Right kidney (tissue), 9 donors: ENCODE measurements at places on chromosomes 13 and 19.
A peak's percentile ranks its signal among the peaks of the same experiment; 100 is the strongest.

DNA sequence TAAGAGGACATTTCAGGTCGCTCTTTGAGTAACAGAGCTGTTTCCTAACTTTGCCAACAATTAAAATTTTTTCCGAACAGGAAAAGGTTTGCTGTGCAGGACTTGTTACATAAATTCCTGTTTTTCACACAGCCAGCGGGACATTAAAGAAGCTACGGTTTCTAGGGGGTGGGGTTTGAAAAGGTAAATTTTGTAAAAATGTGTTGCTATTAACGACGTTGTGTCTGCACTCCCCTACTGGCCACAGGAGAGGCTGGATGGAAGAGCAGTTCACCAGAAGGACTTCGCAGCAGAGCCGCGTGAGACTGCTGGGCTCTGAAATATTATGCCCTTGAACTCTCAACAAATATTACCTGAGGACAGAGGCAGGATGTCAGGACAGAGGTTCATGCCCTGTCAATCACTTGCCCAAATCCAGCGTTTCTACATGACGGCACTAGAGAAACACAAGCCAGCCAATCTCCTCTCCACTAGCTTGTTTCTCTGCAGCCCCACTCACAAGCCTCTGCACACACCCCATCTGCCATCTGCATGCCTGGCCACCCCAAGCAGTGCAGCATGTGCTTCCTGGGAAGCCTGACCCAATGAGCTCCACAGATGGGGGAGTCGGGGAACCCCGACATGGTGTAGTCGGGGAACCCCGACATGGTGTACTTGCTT, 102.0 kb downstream of the FOXO1 start:
- no peak for DNase-seq

DNA sequence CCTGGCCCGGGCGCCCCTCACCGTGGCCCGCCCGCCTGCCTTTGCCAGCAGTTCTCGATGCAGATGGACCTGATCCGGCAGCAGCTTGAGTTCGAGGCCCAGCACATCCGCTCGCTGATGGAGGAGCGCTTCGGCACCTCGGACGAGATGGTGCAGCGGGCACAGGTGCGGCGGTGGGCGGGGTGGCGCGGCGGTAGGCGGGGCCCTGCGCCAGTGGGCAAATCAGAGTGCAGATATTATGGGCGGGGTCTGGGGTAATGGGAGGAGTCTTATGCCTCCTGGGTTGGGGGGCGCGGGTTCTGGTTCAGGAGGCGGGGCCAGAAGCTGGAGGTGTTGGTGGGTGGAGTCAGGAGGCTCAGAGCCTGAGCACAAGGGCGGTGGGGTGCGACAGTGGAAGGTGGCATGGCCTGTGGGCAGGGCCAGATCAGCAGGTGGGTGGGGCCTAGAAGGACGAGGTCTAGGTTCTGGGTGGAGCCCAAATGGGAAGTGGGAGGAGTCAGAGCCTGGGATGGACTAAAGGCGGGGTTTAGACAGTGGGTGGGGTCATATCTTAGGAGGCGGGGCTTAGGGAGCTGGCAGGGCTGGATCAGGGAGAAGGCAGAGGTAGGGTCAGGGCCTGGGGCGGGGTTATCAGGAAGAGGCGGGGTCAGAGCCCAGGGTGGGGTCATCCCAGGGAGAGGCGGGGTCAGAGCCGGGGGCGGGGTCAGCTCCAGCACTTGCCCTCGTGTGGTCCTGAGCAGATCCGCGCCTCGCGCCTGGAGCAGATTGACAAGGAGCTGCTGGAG, 5.6 kb downstream of the APC2 start:
- DNase-seq = no peak

DNA sequence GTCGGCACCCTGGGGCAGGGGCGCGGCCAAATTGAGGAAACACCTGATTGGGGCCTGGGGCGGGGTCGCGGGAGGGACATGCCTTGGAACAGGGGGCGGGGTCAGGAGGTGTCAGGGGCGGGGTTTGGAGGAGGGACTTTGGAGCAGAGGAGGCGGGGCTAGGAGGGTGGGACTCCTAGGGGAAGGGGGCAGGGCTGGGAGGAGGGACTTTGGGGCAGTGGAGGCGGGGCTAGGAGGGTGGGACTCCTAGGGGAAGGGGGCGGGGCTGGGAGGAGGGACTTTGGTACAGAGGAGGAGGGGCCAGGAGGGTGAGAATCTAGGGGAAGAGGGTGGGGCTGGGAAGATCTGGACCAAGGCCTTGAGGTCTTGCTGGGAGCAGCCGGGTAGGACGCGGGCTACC, 21.9 kb downstream of the GRIN2D start:
- DNase-seq = no peak

DNA sequence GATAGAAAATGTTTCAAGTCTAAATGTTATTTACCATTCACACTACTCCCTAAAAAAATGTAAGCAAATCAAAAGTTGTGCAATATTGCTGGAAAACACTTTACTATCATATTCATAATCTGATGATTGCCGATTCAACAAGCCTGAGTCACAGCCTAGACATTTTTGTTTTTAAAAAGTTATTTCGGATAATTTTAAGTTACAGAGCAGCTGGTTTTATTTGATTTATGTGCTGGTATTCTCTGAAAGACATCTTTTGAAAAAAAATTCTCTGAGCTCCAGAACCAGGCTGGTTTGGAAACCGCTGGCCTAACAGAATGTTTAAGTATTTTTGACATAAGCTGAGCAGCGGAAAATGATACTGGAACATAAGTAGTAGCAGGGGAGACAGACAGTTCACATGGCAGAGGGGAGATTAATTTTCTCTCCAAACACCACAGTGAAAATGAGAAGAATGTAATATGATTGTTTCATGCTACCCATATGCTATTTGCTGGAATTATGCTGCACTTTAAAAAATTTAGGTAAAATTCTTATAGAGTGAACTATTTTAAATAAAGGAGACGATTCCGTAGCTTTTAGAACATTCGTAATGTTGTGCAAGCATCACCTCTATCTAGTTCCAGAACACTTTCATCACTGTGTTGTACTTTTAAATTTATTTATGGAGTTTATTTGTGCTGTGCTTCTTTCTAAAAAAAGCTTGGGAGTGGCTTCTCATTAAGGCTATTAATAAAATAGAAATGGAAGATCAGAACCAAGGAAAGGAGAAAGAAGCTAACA, 36.1 kb downstream of the TBC1D4 start:
- DNase-seq = no peak

DNA sequence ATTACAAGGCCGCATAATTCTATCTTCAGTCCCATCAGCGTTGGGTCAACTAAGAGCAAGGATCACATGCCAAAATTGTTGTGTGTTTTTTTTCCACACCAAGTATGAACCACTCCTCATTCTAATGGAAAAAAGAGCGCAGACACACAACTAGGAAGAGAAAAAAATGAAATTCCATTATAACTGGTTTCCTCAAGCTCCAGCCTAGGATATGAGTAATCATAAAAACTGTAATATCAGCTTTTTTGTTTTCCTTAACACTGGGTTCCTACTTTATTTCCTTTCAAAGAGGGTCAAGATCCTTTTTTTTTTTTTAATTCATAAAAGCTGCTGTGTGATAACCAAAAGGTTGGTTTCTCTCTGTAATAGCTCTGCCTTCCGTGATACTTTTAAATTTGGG, 19.4 kb downstream of the TSHZ3 start:
- DNase-seq = no peak

DNA sequence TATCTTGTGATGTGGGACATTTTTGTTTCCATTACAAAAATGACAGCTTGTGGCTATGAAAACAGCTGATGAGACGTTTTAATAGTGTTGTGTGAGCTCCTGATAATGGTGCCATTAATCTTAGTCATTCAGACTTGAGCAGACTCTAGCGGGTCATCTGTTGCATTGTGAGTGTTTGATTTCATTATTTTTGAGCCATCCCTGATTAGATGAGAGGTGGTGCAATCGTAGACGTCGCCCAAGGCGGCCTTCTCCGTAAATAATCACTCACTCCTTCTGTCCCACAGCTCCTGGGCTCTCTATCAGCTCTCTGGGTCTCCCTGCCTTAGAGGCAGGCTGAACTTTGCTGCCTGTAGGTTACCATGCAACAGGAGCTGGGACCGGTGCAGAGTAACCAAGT, 528.0 kb upstream of the SGCG start:
- no peak for DNase-seq

DNA sequence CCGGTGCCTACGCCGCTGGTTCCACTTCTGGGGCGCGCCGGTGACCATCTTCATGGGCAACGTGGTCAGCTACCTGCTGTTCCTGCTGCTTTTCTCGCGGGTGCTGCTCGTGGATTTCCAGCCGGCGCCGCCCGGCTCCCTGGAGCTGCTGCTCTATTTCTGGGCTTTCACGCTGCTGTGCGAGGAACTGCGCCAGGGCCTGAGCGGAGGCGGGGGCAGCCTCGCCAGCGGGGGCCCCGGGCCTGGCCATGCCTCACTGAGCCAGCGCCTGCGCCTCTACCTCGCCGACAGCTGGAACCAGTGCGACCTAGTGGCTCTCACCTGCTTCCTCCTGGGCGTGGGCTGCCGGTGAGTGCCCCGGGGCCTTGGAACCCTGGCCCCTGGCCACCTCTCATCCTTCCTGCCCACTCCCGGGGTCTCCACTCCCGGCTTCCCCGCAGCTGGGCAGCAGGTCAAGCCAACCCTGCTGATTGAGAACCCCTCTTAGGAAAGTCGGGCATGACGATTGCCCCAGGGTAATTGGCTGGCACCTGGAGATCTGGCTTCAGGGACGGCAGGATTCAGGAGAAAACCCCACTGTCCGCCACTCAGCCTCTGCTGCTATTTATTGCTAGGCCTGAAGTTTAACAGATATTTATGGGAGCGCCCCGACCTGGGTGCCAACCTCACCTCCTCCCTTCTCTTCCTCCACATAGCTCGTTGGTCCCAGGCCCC, 39.1 kb downstream of the TRPM4 start:
- peak; percentile 61 for DNase-seq

- DNase-seq = no peak
These were observed 35.6 kb upstream of the SPATA13 start for GRCh38 chr13:24124789-24125476.

GRCh38 chr13:40187324-40187795, 479.1 kb downstream of the FOXO1 start:
- no peak for DNase-seq

- DNase-seq = no peak
These were observed 106.4 kb downstream of the INSR start for GRCh38 chr19:7187605-7188339.

GRCh38 chr13:113297370-113298042, 467 bp downstream of the LAMP1 start:
- peak; percentile 55 for DNase-seq

GRCh38 chr13:44104197-44104490, 224.4 kb downstream of the LACC1 start:
- DNase-seq = no peak

GRCh38 chr19:3660493-3661219, 34.1 kb upstream of the CACTIN start:
- DNase-seq = no peak

- DNase-seq = peak; percentile 39
These were observed 46.3 kb downstream of the ZNF724 start for GRCh38 chr19:23203841-23204344.

GRCh38 chr19:12052091-12052496, 667 bp downstream of the ZNF878 start:
- no peak for DNase-seq

DNA sequence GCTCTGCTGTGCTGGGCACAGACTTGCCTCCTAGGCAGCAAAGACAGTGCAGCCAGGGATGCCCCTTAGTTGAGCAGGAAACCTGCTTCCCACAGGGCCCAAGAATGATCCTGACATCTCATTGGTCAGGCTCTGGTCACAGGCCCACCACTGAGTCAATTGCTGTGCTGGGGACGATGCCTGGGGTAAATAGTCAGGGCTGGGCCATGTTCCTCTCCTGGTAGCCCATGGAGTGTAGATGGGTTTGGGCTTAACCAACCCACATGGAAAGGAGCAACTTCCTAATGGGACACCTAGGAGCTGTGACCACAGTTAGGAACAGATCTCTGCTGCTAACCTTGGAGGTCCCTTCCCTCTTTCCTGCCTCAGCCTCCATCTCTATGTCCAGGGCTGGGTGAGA, 212.5 kb upstream of the ZNF536 start:
- DNase-seq = no peak

GRCh38 chr19:47331931-47332547, at the start of gene C5AR2:
C5AR2 (plus strand) TSS chr19:47332175; CDS start chr19:47340800, 8,625 bp downstream.
- no peak for DNase-seq

- DNase-seq = no peak
These were observed 33.6 kb downstream of the TUBGCP3 start for GRCh38 chr13:112554214-112554850.

- no peak for DNase-seq
These were observed 67.7 kb downstream of the TBC1D4 start for GRCh38 chr13:75414036-75414827.

GRCh38 chr19:50264483-50265186, 61.2 kb downstream of the MYH14 start:
- DNase-seq = no peak

- no peak for DNase-seq
These were observed 14.3 kb downstream of the CCDC97 start for GRCh38 chr19:41324231-41324702.

GRCh38 chr19:43395561-43395960, 19.1 kb upstream of the TEX101 start:
- no peak for DNase-seq

GRCh38 chr13:99258210-99258860, at the start of gene GPR18:
GPR18 (minus strand) TSS chr13:99258379; CDS start chr13:99255872, 2,507 bp downstream.
- no peak for DNase-seq

DNA sequence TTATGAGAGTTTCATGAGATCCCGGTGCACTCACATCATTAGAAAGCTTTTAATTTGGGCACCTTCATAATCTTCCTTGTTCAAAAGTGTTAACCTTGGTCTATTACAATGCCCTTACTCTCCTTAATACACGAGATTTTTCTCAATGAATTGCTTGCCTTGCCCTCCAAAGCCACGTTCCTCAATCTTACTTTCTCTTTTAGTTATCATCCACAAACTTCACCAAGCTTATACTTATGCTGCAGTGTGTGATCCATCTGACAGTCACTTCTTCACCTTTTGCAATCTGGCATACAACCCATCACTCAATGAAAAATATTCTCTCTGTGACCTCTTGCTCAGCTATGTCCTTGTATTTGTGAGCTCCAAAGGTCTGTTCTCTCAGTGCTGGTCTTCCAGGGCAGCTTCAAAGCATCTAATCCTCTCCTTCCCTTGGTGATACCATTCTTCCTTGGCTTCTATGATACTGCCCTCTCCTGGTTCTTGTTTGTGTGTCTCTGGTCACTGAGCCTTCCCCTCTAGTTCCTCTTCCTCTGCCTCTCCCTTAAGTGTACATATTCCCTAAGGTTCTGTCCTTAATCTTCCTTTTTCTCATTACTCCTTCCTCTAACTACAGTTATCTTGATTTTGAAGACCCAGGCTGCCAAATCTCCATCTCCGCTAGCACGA, 202.2 kb upstream of the STARD13 start:
- DNase-seq = no peak

DNA sequence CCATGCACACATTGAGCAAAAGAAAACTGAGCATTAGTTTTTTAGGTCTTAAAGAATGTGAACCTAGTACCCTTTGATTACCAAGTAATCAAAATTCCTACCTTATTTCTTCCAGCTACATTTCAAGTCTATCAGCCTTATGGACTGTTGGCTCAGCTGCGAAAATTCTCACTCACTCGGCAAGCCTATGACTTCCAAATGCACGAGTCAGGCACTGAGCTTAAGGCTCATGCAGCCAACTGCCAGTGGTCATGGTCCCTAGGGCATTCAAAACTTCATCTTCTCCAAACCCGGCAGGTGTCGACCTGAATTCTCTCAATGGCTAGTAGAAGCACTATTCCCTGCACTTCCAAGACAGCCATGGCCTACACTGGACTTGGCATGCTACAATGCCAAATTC, 41.2 kb downstream of the RUBCNL start:
- no peak for DNase-seq
